ENCODE measurements at places on chromosomes 6 and 20.

DNA sequence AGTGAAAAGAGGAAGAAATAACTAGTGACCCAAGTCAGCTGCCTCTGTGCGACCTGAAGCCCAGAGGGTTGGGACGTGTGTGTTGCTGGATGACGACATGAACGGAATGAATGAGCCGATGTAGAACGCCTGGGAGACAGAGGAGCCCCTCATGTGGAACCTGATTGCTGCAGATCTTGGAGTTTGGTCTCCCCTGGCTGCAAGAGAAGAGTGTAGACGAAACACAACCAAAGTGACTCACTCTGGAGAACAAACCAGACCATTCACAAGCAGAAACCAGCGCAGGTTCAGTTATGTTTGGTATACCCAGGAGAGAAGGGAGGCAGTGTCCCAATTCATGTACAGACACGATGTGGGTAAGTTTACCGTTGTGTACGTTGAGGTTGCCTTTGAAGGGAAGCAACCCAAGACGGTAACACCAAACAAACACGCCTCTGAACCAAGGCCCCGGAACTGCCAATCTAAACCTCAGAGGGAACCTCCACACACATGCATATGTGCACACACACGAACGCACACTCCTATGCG is 265.9 kb downstream of the BMP7 start:
- no peak for DNase-seq

DNA sequence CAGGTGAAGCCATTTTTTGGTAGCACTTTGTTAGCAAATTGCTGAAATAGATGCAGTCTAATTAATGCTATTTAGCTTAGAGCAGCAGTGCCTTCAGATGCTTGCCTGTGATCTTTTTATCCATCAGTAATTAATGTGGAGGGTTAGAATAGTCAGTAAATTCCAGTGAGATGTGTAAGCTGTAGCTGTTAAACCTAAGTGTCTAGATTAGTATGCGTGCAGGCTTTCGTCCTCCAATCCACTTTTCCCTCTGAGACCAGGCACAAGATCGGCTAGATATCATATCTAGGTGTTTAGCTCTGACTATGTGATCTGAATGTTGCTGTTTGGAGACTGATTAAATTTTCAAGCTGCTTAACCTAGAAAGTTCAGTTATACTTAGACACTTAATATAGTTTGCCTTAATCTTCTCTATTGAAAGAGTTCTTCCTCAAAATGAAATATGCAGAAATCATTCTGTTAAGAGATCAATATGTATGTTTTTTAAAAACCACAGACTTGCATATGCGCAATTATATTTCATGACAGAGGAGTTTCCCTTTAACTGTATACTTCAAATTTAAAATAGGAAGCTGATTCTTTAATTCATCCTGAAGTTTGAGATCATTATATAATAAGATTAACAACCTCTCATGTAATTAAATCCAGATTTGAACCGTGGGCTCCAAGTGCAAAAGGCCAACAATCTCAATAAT is 41.2 kb downstream of the XRN2 start:
- DNase-seq: no peak

DNA sequence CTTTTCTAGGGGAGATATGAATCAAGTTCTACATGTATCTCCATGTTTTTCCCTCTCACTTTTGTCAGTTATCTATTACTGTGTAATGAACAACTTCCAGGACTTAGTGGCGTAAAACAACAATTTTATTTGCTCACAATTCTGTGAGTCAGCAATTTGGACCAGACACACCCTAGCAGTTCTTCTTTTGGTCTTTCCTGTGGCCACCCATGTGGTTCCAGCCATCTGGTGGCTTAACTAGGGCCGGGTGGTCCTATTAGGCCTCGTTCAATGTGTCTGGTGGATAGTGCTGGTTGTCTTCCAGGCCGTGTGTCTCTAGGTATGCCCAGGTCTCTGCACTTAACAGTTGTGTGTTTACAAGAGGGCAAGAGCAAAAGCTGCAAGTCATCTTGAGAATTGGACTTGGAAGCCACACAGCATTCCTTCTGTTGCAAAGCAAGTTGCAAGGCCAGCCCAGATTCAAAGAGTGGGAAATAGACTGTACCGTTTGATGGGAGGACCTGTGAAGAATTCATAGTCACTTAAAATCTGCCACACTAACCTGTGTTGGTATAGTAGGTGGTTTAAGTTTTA is 20.8 kb upstream of the SLC35D3 start:
- DNase-seq: no peak

- no peak for DNase-seq
Measured at GRCh38 chr6:43261198-43261597, 17.9 kb downstream of the TTBK1 start.

- no peak for DNase-seq
Measured at GRCh38 chr6:105740946-105741645, 338.2 kb upstream of the PREP start.

DNA sequence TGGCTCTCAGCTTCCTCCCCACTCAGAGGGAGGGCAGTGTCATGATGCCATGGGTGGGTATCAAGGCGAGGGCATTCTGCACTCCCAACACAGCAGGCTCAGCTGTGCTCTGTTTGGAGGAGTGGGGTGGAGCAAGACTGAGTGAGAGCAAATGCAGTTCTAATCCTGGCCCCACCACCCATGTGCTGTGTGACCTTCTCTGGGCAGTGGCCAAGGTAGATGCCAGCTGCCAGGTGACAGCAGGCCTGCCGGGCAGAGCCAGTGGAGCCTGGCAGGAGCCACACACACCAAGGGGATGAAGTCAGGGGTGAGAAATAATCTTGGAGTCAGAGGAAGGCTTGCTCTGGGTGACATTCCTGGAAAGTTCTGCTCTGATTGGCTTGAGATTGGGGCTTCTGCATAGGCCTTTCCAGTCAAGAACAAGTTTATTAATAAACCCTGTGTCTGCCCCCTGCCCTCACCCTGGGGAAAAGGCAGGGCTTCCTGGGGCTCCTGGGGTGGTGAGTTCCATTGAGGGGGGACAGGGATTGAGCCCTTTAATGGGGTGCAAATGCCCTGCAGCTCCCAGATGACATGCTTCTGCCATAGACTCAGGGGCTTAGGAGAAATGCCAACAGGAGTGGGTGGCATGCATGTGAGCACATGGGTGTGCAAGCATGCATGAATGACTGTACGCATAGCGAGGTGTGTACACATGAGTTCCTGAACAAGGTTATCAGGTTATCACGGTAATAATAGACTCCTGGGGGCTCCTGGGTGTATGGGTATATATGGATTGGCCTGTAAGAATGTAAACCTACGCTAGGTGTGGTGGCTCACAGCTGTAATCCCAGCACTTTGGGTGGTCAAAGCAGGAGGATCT is 134.2 kb downstream of the MRPL14 start:
- no peak for DNase-seq

GRCh38 chr6:138529478-138529877 is 30.2 kb upstream of the NHSL1 start:
- no peak for DNase-seq

DNA sequence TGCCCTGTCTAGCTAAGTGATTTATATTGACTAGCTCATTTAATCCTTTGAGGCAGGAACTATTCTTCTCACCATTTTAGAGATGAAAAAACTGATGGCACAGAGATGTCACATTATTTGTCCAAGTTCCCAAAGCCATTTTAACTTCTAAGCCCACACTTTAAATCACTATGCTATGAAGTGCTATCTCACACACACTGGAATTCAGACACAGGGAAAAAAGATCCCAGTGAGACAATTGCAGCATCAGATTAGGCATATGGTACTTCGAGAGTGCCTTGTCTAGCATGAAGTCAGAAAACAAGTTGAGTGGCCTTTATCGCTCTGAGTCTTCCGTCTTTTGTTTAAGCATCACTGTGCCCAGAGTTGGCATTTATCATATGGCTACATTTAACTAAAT is 54.1 kb upstream of the PDE7B start:
- DNase-seq: no peak

GRCh38 chr6:422433-423054 is 31.0 kb downstream of the IRF4 start:
- DNase-seq: peak; percentile 75

DNA sequence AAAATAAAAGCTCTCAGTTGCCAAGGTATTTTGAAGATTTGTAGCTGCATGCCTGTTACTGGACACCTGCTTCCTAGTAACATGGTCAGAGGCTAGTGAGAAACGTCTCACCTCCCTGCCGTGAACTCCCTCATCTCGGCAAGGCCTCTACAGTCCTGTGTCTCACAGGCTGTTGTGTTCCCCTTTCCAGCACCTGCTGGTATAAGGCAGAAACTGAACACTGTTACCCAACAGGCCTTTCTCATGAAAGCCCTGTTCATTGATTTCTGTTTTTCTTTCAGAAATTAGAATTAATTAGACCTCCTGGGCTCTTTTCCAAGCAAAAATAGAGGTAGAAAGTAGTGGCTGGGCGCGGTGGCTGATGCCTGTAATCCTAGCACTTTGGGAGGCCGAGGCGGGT is 17.6 kb upstream of the SRSF3 start:
- DNase-seq: no peak

GRCh38 chr20:62293111-62293784 is 9.5 kb upstream of the ADRM1 start:
- no peak for DNase-seq

GRCh38 chr20:40006168-40006860 is 682.7 kb downstream of the MAFB start:
- no peak for DNase-seq

GRCh38 chr20:11246251-11246775 is 572.5 kb upstream of the JAG1 start:
- DNase-seq: no peak

- no peak for DNase-seq
Measured at GRCh38 chr6:21026576-21027273, 492.5 kb downstream of the CDKAL1 start.

GRCh38 chr6:122887941-122888340 is 98.9 kb downstream of the SMPDL3A start:
- DNase-seq: no peak

- DNase-seq: peak; percentile 12
Measured at GRCh38 chr6:16762268-16762549, 949 bp upstream of the ATXN1 start.

- DNase-seq: no peak
Measured at GRCh38 chr6:154092326-154092962, 53.4 kb downstream of the OPRM1 start.

DNA sequence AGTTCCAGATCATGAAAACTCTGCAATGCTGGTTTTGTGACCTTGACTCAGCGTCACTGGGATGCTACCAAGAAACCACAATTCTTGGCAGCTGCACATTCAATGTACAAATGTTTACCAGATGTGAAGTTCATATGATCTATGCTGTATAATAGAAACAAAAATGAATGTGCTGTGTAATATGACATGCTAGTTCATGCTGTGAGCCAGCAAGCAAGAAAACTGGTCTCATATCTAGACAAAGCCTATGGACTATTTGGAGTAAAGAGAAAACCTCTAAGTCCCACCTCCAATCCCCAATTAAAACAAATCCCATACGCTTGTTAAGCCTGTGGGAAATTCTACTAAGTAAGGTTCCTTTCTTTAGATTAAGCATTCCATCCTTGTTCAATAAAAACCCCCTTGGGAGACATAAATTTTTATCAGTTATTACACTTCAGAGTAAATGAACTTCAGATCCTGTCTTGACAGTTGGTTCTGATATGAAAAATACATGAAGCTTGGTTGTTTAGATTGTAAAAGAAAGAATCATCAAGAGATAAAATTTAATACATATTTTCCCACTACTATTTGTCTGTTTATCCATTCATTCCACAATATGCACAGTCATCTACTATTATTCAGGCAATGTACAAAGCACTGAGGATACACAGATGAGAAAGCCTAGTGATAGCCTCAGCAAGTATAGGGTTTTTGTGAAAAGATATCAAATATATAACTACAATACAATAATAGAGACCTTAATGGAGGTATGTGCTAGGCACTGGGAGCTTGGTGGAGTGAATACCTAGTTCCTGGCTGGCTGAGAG is 20.1 kb downstream of the COL21A1 start:
- DNase-seq: no peak

DNA sequence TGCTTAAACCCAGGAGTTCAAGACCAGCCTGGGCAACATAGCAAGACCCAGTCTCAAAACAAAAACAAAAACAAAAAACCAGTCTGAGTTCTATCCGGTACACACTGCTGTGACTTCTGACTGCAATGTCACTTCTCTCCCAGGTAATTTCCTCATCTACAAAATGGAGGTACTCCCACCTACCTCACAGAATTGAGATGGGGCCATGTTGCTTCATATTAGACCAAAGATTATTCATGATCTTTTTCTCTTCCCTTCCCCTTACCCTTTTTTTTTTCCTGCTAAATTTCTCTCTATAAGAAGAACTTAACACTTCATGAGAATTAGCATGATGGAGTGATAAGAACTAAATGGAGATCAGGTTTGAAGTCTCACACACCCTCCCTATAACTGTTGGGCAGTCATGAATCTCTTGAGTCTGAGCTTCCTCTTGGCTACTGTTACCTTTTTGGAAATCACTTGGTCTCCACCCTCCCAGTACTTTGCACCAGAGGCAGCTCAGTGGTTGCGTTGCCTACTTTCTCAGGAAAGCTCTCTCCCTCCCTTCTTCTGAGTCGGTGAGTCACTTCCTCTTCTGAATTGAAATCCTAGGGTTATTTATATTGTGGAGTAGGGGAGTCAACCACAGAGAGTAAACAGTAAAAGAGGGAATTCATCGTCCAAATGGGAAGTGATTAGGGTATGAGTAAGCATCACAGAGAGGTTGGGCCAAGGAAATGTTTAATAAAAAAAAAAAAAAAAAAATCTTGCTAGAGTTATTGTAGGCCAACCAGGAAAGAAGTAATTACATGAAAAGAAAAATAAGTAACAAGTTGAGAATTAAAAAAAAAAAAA is 59.9 kb upstream of the MAP7 start:
- DNase-seq: no peak

GRCh38 chr6:84967965-84968364 is 203.6 kb upstream of the TBX18 start:
- no peak for DNase-seq

GRCh38 chr20:33803921-33804337 is 7.2 kb upstream of the CHMP4B start:
- DNase-seq: no peak

DNA sequence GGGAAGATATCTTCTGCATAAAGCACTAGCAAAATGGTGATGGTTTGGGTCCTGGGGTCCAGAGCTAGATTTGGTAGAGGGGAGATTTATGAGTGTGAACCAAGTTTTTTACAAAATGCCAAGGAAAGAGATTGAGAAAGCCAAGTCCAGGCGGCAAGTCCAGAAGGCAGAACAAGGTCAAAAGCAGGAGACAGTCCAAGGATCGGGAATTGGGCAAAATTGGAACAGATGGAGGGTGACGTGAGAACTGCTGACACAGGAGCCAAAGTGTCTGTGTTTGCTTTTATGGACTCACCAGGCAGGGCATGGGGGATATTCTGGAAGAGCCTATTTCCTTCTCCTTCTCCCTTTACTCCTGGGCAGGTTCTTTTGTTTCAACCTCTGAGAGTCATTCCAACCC is 4.1 kb downstream of the NHLRC1 start:
- DNase-seq: no peak

DNA sequence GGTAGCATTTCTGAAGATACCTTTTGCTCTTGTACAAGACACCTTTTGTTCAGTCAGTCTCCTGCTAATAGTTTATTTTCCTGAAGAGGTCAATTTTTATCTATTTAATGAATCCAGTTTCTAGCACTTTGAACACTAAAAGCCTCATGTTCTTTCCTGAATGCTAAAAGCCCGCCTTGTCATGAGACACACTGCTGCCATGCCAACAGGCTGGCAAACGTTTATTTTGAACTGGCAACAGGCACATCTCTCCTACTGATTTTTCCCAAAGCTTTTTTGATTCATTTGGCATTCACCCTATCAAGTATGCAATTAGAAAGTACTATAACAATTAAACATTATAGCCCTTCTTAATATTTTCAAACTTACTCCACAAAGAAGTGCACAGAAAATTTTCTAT is 421.2 kb upstream of the EYS start:
- DNase-seq: no peak

- DNase-seq: no peak
Measured at GRCh38 chr20:41408156-41408794, 41.7 kb upstream of the EMILIN3 start.

GRCh38 chr6:34358389-34358905 is 34.0 kb downstream of the NUDT3 start:
- no peak for DNase-seq

All from GM12891 (cell line).